NCI-H774 (cell line): ENCODE measurements at places on chromosomes 3 and 15.
A peak's percentile ranks its signal among the peaks of the same experiment; 100 is the strongest.

- no peak for DNase-seq
Observed at GRCh38 chr3:170814822-170815221, 55.2 kb downstream of the RPL22L1 start.

- peak; percentile 16 for DNase-seq
Observed at GRCh38 chr3:118882353-118882947, 152.2 kb downstream of the IGSF11 start.

DNA sequence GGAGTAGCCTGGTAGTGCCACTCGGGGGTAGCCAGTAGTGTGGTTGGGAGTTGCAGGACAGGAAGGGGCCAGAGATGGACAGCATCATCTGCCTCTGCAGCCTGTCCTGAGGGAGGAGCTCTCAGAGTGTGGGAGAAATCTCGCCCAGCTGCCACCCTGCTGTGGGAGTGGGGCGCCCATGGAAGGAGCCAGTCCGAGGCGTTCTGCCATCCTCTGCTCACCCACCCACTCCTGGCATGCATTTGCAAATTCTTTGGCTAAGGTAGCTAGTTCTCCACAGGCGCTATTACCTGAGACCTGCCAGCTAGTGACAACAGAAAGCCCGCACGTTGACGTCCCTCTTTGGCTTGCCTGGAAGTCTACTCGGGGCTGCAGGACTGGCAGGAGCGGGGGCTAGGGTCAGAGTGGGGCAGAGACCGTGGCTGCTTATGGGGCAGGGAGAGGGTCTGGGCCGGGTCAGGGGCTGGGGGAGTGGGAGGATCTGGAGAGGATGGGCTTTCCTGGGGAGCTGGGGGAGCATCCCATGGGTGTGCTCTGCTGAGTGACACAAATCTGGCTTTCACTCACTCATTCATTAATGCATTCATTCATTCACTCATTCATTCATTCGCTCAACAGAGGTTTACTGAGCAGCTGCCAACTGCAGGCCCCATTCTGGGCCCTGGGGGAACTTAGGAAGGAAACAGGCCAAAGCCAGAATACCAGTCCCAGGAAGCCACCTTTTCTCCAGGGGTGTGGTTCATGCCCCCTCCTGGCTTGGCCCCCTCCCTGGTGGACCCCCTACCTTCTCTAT is 44.4 kb upstream of the INSYN1 start:
- DNase-seq, result no peak

GRCh38 chr3:43774799-43775198 is 84.1 kb downstream of the ABHD5 start:
- DNase-seq, result no peak

DNA sequence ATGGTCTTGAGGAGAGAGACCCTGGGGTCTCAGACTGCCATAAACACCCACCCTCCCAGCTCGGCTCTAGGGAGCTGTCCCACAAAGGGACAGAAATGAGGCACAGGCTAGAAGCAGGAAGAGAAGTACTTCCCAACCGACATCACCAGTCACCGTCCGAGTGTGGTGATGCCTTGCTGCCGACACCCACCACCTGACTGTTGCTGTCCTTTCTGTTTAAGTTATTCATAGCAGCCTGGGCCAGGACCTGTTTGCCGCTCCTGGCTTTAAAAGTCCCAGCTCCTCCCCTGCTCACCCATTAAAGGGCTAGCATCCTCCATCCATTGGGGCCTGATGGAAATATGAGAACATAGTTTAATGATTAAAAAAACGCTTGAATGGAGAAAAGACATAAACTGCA is 13.2 kb upstream of the SPG11 start:
- DNase-seq, result no peak

DNA sequence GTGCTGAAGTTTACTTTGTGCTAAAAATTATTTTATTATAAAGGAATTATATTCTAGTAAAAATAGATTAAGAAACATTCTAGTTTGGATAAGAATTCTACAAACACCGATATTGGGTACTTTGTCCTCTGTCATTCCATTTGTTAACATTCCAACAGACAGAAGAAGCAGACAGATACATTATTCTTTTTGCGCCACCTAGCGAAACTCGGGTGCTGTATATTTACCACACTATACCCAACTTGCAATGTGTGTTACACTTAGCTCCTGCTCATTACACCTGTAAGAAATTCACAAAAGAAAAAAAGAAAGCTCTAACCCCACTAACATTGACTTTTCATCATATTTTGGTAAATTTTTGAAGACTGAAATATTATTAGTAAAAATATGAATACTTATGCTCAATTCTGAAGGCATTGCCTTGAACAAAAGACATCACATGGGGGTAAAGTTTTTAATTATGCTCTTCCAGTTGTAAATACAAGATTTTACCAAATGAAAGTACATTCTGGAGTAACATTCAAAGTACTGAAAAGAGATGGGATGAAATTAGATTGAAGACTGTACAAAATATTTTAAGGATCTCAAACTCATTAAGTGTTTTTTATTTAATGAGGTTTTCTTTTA is 136.5 kb upstream of the MLF1 start:
- peak; percentile 59 for DNase-seq

GRCh38 chr15:69014454-69014853 is at the start of gene NOX5:
Gene NOX5 (plus strand): TSS chr15:69014695. CDS start chr15:69014736, 41 bp downstream.
- DNase-seq, result no peak

GRCh38 chr15:82663186-82663600 is 16.0 kb upstream of the CPEB1 start:
- DNase-seq, result no peak

- no peak for DNase-seq
Observed at GRCh38 chr15:48422401-48422800, 91.2 kb downstream of the DUT start.

DNA sequence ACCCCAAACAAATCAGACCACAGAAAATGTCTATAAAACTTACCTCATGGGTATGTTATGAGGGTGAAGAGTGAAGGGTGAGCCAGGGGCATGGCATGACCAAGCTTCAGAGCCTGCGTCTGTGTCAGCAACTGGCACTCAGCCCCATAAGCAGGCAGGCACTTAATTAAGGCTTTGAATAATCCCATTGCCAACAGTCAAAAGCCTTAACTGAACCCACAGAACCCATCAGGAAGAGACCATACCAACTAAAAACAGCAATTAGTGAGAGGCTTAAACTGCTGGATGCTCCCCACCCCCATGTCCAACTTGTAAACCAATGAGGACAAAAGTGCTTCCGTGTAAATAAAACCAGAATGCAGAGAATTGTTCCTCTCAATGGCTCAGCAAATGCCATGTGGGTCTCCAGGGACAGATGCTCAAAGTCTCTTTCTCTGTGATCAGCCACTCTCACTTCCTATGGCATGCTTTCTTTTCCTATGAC is 126.0 kb downstream of the MYLK start:
- no peak for DNase-seq

GRCh38 chr15:75688278-75688557 is 24.4 kb downstream of the CSPG4 start:
- DNase-seq, result no peak

DNA sequence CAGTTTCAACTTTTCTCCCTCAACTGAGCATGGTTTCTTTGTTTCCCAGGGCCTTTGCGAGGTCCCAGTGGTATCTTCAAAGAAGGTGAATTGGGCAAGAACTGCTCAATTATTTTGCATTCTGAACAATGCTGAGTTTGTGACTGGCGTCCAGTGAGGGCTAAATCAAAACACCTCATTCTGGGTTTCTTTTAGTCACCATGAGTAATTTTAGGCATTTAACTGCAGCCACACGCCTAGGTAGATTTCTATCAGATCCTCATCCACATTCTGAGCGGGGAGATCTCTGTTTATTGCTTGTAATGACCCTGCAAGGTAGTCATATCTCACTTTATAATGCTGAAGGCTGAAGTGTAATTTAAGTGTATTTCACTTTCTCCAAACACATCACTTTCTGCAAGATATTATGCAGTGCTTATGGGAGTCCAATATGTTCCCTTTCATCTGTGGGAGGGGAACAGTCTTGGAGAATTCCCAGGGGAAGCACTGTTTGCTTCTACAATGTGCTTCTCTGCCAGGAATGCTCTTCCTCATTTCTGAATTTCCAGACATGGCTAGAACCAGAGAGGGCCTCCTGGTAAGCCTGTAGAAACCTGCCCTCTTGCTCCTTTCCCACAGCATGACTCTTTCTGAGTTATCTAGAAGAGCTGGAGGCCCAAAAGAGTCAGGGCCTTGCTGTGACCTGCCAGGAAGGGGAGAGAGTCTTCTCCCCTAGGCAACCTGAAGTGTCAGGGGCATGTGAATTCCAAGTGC is 91.7 kb downstream of the FRMD4B start:
- no peak for DNase-seq

GRCh38 chr3:141557961-141558706 is 71.3 kb downstream of the RASA2 start:
- DNase-seq, result no peak

GRCh38 chr15:76815421-76815820 is 89.7 kb downstream of the SCAPER start:
- no peak for DNase-seq

DNA sequence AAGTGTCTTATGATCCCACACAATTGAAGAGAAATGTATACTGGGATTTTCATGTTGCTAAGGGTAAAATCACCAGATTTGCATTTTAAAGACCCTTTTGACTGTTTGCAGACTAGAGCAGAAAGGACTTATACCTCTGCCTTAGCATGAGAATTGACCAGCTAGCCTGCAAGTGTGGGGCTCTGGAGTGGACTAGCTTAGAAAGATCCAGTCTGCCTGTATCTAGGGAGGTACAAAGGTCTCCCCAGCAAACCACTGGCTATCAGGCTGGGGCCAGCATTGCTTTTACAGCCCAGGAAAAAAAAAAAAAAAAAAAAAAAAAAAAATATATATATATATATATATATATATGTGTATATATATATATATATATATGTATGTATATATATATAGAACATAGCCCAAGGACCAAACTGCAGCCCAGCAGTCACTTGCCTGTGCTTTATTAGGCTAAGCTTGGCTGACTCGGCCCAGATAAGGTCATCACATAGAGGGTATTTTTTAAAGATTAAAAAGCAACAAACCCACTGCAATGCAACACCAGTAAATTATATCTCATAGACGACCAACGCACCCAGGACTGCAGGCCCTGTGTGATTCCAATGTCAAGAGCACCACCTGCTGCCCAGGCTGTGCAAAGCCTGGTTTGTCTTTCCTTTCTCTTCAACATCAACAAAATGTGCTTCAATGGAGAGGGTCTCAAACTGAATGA is 63.7 kb downstream of the DCLK3 start:
- DNase-seq, result peak; percentile 0

GRCh38 chr3:156764751-156765150 is 61.4 kb upstream of the LEKR1 start:
- DNase-seq, result no peak
